ENCODE measurements at places on chromosomes 11 and 22. TPM values are rescaled to one million over a fixed set of nuclear protein-coding genes. Genes with fewer than 3 reads are reported as not detected.

- no peak overlapping the region for H3K4me3 ChIP-seq
- no peak overlapping the region for H3K27ac ChIP-seq
- H3K27me3 ChIP-seq: no peaks in the 10 kb centered on the region
- no peaks in the 10 kb centered on the region for H3K36me3 ChIP-seq
Measured at GRCh38 chr11:58641803-58642581, 19.5 kb downstream of the CNTF start.

- H3K27ac ChIP-seq: no peak overlapping the region
- H3K4me1 ChIP-seq: no peaks in the 10 kb centered on the region
- peak; percentile 40 for DNase-seq
- no peaks in the 10 kb centered on the region for H3K27me3 ChIP-seq
- no peak overlapping the region for H3K4me3 ChIP-seq
Measured at GRCh38 chr11:128559496-128560103, 27.8 kb downstream of the ETS1 start.

DNA sequence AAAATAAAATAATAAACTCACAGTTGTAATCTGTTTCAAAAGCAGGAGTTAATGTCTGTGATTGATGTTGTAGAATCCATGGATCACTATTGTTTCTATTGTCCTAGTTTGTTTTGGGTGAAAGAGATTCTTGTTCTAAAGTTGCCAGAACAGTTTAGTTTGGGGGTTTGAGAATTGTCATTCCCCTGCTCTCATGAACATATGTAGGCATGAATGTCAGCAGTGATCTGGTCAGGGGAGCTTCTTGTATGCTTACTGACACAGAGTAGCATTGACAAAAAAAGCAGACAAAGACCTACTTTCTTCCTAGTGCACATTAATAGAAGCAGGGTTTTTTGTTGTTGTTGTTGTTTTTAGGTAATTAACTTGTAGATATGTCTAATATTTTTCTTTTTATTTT is 38.6 kb downstream of the ARHGAP1 start:
- peaks cover 12% of the 10 kb centered on the region for H3K4me1 ChIP-seq
- peaks cover 94% of the 10 kb centered on the region for H3K36me3 ChIP-seq

DNA sequence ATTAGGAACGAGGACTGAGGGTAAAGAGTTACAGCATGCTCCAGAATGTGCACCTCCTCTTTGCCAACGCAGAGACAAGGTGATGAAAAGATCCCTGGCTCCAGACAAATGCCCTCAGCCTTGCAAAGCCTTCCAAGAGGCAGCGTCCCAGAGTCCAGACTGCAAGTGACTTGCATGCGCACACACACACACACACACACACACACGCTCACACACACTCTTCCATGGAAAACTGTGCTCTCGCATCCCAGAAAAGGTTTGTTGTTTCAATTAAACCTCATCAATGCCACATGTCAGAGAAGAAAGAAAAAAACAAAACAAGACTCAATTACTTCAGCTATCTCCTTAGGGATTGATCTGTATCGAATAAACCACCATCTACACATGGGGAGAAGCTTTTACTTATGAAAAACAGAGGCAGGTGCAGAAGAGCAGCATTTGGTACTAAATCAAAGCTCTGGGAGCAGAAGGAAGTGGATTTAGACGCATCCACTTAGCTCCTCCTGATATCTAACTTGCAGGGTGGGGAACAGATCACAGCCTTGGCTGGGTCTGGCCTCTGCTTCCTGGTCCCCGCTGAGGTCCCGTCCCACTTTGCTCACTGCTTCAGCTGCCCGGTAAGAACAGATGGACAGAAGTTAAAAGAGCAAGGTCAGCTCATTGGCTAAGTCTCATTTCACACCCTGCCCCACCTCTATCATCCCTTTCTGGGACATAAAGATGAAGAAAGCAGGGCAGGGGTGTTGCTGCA is 249.8 kb upstream of the BLID start:
- H3K36me3 ChIP-seq: peaks cover 21% of the 10 kb centered on the region
- H3K27me3 ChIP-seq: no peaks in the 10 kb centered on the region
- H3K4me3 ChIP-seq: peak overlapping the region; percentile 48
- no peak for DNase-seq
- H3K4me1 ChIP-seq: peaks cover 35% of the 10 kb centered on the region

- no peak for DNase-seq
- H3K27ac ChIP-seq: no peak overlapping the region
- H3K27me3 ChIP-seq: no peaks in the 10 kb centered on the region
- H3K4me1 ChIP-seq: peaks cover 12% of the 10 kb centered on the region
Measured at GRCh38 chr11:75535071-75535470, 9.3 kb upstream of the GDPD5 start.

DNA sequence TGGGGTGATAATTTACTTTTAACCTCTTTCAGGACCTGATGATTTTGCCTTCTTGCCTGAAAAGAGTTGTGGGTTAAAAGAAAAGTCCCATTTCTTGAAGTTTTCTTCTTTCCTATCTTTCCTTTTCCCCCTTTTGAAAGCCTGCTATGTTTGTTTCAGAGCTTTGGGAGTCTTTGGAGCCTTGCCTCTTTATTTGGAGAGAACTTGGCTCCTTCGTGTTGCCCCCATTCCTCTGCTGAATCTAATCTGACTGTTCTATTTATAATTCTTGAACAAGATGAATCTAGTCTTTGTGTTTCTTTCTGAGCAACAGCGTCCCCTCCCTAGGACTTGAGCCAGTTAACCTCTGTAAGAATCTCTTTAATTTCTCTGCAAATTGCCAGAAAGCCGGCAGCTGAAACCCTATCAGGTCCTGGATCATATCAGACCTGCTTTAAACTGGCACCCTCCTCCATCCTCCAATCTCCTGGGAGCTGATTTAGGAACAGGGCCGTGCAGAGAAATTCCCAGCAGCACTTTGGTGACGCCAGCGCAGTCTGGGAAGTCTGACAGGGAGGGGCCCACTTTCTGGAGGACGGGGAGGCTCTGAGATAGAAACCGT is 289.1 kb upstream of the SORL1-AS1 start:
- no peak for DNase-seq
- no peaks in the 10 kb centered on the region for H3K4me1 ChIP-seq
- H3K27me3 ChIP-seq: no peaks in the 10 kb centered on the region
- H3K36me3 ChIP-seq: no peaks in the 10 kb centered on the region
- no peak overlapping the region for H3K27ac ChIP-seq
- no peak overlapping the region for H3K4me3 ChIP-seq

GRCh38 chr11:128909438-128910125 is 18.4 kb downstream of the KCNJ5 start:
- no peaks in the 10 kb centered on the region for H3K27me3 ChIP-seq
- H3K4me3 ChIP-seq: peak overlapping the region; percentile 14
- H3K36me3 ChIP-seq: no peaks in the 10 kb centered on the region
- peaks cover 24% of the 10 kb centered on the region for H3K4me1 ChIP-seq
- no peak for DNase-seq

- no peak overlapping the region for H3K4me3 ChIP-seq
- no peak overlapping the region for H3K27ac ChIP-seq
- no peaks in the 10 kb centered on the region for H3K27me3 ChIP-seq
Measured at GRCh38 chr11:44133335-44133946, 38.0 kb downstream of the EXT2 start.

- no peak overlapping the region for H3K4me3 ChIP-seq
- H3K36me3 ChIP-seq: peaks cover 12% of the 10 kb centered on the region
- peaks cover 21% of the 10 kb centered on the region for H3K27me3 ChIP-seq
- no peaks in the 10 kb centered on the region for H3K4me1 ChIP-seq
- H3K27ac ChIP-seq: no peak overlapping the region
Measured at GRCh38 chr11:17593466-17594245, 46.6 kb downstream of the OTOG start.

The HPX gene
- total RNA-seq: 0.71 TPM

The SCGB1D2 gene
- not detected for total RNA-seq

DNA sequence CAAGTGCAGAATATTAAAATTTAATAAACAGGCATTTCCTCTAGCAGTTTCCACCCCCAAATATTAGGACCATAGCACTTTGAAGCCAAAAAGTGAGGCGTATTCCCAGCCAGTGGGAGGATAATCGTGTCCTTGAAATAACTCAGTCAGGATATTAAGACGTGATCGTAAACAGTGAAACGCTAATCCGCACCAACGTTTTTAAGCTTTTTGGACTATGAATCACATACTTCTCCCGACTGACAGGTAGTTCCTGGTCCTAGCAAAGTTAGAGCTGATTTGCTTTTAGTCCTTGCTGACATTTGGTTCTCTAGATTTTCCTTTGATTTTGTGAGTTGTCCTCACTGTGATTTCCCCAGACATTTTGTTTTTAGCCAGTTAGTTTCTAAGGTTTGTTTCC is 197.1 kb upstream of the ARHGAP20 start:
- DNase-seq: no peak
- H3K27me3 ChIP-seq: peaks cover 54% of the 10 kb centered on the region
- peaks cover 12% of the 10 kb centered on the region for H3K4me1 ChIP-seq
- no peaks in the 10 kb centered on the region for H3K36me3 ChIP-seq
- no peak overlapping the region for H3K27ac ChIP-seq

All from MCF 10A (cell line).